ENCODE measurements at places on chromosomes 3 and 15.

- no peak for DNase-seq
Measured at GRCh38 chr15:95086531-95087252, 855.3 kb downstream of the MCTP2 start.

- no peak for DNase-seq
Measured at GRCh38 chr3:88147261-88147660, 2.5 kb upstream of the C3orf38 start.

GRCh38 chr3:138950006-138950644 lies 3.1 kb downstream of the FOXL2NB start:
- no peak for DNase-seq

GRCh38 chr15:29003191-29003839 lies 117.5 kb downstream of the APBA2 start:
- DNase-seq = no peak

DNA sequence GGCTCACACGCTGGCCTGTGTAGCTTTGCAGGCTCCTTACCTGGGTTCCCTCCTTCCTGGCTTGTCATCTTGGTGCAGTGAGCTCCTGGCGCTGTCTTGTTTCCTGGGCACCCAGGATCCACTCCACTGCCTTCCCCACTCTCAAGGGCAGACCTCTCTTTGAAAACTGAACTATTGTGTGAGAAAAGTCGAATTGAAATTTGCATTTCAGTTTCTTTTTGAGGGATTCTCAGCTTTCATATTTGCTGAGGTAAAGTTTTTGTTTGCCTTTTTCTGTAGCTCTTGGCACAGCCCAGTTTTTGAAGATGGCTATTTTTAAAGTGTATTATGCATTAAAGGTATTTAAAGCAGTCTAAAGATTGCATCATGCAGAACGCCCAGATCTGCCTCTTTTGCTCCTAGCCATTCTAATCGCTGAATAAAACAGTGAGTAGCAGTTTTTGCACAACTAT lies 70.1 kb downstream of the CCK start:
- DNase-seq = no peak

DNA sequence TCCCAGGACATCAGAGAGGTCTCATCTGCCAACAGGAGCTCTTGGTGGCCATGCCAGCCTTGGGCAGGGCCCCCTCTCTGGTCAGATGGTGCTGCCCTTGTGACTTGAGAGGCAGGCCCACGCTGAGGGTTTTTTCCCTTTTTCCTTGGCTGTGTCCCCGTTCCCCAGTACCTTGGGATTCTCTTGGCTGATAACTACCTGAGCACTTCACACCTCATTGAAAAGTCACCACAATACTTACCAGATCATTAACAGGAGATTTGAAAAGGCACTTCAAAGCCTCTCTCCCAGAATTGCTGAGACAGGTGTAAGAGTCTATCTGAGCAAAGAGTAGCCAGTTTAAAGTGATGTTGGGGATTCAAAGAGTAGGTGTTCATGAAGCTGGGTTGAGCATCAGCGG lies 15.1 kb upstream of the TMEM158 start:
- DNase-seq = no peak

GRCh38 chr15:59531066-59531675 lies 80.4 kb upstream of the GCNT3 start:
- no peak for DNase-seq

DNA sequence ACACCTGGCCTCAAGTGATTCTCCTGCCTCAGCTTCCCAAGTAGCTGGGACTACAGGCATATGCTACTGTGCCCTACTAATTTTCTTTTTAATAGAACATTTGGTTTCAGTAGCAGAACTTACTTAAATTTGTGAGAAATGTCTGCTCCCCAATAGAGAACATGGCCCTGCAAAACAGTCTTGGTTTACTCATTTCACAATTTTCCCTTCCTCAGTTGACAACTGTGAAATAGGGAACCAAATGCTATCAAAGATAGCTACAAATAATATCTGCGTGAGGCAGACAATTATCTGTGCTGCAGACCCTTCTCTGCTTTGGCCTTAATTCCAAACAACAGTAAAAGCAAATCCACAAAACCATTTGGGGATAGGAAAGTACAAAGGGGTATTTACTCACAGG lies 22.6 kb downstream of the METTL6 start:
- no peak for DNase-seq

- no peak for DNase-seq
Measured at GRCh38 chr15:78315686-78316282, 16.4 kb upstream of the SKIC8 start.

- no peak for DNase-seq
Measured at GRCh38 chr3:29590461-29590860, 309.6 kb downstream of the RBMS3 start.

DNA sequence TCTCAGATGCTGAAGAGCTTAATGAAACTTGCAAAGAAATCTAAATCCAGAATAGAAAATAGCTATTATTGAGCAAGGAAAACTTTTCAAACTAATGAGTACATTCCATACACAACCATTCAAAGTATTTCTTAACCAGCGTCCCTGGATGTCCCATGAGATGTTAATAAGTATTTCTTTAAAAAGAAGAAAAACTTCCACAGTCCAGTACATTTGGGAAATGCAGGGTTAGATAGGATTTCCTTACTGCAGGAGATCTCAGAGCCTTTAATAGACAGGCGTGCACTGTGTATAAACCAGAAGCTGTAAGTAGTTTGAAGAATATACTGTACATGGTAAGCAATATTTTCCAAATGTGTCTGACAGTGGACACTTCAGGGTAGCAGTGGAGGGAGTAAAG lies 29.6 kb upstream of the BHLHE40 start:
- no peak for DNase-seq

DNA sequence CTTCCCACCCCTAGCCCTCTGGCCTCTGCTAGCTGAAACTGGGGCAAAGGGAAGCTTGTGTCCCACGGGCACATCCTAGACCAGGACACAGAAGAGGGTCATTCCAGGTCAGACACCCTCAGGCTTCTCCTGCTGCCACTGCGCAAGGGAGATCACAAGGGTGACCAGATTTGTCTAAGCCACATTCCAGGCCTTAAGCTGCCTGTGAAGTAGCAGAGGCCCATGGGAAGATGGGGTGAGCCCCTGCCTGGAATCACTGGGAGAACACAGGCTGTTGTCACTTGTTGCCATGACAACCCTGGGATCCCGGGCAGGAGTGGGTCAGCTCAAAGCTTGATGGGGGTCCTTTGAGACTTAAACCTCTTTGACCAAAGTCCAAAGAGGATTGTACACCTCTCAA lies 10.8 kb downstream of the STRA6 start:
- no peak for DNase-seq

DNA sequence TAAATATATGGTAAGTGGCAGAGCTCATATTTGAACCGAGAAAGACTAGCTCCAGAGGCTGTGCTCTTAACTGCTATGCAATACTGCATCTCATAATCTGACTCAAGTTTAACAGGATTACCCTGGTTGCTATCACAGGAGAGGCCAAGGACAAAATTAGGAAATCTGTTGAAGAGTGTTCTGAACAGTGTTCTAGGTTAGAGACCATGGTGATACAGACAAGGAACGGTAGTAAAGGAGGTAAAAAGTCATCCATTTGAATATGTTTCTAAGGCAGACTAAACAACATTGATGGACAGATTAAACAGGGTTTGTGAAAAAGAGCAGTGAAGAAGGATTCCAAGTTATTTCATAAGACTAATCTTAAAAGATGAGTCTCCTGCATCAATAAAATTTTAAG lies 22.1 kb downstream of the PLOD2 start:
- no peak for DNase-seq

DNA sequence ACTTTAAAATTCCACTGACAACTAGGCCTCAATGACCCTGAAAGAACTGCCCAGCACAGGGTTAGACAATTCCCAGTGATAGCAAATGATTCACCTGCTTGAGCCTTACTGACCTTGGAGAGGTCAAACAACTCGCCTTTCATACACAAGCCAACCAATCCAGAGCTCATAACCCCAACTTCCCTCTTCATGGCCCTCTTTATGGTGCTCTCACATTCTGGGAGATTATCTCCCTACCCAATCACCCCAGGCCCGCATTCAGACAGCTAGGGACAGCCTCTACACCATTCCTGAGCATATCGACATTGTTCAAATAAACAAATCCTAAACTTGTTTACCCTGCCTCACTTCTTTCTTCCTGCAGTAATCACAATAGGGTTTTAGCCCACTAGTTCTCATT lies 32.2 kb upstream of the COLQ start:
- no peak for DNase-seq

GRCh38 chr15:63638839-63639238 lies 41.7 kb downstream of the FBXL22 start:
- no peak for DNase-seq

- no peak for DNase-seq
Measured at GRCh38 chr15:71627188-71627587, 183.2 kb upstream of the NR2E3 start.

DNA sequence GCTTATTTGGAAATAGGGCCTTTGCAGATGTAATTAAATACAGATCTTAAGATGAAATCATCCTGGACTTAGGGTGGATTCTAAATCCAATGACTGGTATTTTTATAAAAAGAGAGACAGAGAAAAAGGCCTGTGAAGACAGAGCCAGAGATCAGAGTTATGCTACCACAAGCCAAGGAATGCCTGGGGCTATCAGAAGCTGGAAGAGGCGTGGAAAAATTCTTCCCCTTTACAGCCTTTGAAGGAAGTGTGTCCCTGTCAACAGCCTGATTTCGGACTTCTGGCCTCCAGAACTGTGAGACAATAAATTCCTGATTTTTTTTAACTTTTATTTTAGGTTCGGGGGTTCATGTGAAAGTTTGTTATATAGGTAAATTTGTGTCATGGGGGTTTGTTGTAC lies 154.1 kb upstream of the CADPS start:
- DNase-seq = no peak

DNA sequence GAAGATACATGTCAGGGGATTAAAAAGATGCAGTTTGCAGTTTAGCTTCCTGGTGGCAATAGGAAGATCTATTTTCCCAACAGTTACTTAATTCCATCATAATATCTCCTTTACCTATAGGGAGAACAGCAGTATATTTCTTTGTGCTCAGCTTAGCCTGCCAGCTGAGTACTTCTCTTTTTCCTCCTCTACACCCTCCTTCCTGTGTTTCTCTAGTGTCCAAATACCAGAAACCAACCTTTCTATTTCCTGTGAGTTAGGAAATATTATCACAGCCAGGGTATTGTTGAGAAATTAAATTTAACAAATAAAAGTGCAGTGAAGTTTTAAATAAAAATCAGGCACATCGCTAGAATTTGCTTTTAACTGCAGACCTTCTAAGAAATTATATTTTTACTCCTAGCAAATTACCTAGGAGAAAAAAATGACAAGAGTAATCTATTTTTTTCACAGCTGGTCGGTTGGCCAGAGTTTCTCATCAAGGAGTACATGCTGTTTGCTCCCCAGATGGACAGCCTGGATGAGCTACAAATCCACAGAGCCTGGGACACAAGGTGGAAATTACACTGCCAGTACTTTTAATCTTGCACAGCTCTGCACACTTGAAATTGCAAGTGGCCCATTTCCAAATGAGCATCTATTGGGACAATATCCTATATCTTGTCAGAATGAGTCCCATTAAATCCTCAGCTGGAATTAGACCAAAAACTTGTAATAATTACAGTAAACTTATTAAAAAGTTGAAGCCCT lies 185.2 kb upstream of the CFAP20DC start:
- no peak for DNase-seq

DNA sequence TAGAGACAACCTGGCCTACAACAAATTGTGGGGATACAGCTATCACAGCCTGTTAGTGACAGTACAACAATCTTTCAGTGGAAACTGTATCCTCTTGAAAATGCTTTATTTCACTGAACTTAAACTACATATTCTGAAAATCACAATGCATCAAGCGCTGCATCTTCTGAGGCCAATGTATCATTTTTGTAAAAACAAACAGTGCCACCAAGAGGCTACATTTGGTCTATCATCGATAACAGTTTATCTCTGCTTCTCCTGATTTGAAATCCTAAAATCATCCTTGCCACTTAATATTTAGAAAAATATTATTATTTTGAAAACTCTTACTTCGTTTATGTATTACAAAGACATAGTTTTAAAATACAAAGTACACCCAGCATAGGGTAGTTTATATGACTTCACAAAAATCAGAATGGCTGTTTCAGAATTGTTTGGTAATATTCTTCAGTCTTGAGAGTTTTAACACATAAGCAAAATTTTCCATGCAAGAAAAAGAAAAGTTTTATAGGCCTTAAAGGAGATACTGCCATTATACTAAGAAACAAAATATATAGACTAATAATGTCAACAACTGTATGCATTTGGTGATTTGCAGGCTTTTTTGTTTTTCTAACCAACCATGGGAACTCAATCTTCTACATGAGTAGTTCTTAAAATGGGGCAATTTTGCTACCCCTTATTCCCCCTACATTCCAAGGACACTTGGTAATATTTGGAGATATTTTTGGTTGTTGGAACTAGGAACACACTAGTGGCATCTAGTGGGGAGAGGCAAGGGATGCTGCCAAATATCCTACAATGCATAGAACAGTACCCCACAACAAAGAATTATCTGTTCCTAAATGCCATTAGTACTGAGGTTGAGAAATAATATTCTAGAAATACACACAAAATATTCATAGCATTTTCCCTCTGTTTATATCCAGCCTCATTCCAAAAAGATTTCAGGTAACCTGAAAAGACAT lies 42.3 kb downstream of the WDR72 start:
- DNase-seq = no peak

DNA sequence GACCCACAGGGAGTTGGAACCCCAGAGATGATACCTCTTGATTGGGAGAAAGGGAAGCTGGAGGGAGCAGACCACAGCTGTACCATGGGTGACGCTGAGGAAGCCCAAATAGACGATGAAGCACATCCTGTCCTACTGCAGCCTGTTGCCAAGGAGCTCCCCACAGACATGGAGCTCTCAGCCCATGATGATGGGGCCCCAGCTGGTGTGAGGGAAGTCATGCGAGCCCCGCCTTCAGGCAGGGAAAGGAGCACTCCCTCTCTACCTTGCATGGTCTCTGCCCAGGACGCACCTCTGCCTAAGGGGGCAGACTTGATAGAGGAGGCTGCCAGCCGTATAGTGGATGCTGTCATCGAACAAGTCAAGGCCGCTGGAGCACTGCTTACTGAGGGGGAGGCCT lies 201.1 kb downstream of the AKAP13 start:
- no peak for DNase-seq

- DNase-seq = no peak
Measured at GRCh38 chr3:122498152-122498551, 16.6 kb downstream of the KPNA1 start.

GRCh38 chr15:79003896-79004295 lies 59.0 kb upstream of the CTSH start:
- DNase-seq = no peak

DNA sequence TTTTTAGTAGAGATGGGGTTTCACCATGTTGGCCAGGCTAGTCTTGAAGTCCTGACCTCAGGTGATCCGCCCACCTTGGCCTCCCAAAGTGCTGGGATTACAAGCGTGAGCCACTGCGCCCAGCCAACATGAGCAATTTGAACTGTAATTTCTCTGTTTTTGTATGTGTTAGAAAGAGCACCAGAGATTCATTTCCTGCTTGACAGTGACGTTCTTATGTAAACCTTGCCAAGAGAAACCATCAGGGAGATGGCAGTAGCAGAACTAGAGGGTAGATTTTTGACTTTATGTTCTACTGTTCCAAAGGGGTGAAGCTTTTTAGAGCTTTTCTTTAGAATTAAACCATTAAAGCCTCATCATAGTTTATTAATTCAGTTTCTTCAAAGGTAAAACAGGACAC lies 148.1 kb upstream of the UMPS start:
- DNase-seq = no peak
